Body of pancreas (tissue), 4 donors: ENCODE measurements at places on chromosomes 1 and 21. TPM values are rescaled to one million over a fixed set of nuclear protein-coding genes. Genes with fewer than 3 reads are reported as not detected.

Gene PFDN2
- total RNA-seq: 54.7 TPM

Gene FMO4
- 0.99 TPM for total RNA-seq

Gene MROH7
- total RNA-seq: 0.66 TPM

- DNase-seq: no peak
- peaks cover 8% of the 10 kb centered on the region for H3K36me3 ChIP-seq
- no peaks in the 10 kb centered on the region for H3K4me1 ChIP-seq
Measured at GRCh38 chr1:40766017-40766416, 17.6 kb upstream of the KCNQ4 start.

- no peak overlapping the region for H3K4me3 ChIP-seq
- DNase-seq: no peak
- peaks cover 15% of the 10 kb centered on the region for H3K4me1 ChIP-seq
- H3K36me3 ChIP-seq: no peaks in the 10 kb centered on the region
Measured at GRCh38 chr1:32969566-32969965, 5.0 kb upstream of the RNF19B start.
